Activated naive CD4-positive, alpha-beta T cell (primary cell): ENCODE measurements at places on chromosomes 11 and 22.

DNA sequence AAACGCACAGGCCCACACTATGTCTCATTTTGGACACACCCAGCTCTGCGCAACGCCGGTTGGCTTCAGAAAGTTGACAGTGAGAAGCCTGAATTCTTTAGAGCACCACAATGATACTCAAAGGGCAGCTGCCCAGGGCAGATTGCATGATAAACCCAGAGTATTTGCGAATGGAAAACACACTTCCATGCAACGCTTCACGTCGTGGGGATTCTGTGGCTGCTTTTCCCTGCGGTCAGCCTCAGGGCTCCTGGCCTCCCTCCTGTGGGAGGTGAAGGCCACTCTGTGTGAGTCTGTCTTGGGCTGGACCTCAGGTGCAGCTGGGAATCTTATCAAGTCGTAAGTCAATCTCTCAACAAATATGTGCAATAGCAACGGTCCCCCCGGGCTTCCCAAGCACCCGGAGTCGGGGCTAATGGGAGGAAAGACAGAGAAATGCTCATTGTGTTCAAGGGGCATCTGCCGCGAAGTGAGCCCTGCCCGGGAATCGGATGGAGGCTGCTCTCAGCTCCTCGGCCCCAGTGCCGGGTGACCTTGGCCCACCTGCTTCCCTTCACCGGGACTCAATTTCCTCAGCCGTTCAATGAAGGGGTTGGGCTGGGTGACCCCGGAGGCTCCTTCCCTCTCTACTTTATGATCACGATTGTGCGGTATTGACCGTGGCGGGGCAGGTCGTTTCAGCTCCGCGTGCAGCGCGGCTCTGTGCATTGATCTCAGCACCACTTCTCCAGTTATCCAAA is 623.6 kb downstream of the BRD1 start:
- DNase-seq = no peak

DNA sequence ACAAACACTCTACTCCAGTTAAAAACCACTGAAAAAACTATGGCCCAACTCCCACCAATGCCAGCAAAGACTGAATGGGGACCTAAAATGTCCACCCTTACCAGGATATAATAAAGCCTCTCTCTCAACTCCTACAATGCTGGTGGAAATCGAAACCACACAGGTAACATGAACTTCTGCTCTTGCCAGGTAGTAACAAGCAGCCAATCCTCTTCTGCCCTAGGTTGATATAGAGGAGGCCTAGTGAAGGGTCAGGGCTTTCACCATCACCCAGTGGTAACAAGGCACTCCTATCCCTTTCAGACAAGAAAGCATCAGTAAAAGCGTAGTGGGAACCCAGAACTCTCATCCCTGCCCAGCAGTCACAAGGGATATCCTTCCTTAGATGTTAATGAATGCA is 22.6 kb downstream of the DCUN1D5 start:
- DNase-seq = no peak

GRCh38 chr11:11155962-11156815 is 196.9 kb downstream of the CSNK2A3 start:
- DNase-seq = peak; percentile 42

DNA sequence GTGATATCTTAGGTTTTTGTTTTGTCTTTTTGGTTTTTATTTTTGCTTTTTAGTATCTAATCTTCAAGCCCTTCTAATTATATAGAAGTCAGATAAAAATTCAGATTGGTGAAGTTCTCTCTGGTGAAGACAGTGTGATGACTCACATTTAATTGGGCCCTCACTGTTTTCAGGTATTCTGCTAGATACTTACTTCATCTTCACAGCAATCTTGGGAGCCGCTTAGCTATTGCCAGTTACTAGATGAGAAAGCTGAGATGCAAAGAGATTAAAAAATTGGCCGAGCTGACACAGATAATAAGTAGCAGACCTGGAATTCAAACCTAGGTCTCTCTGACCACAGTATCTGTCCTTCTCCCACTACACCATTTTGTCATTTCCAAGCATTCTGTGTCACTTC is 75.0 kb downstream of the PPP2R1B start:
- DNase-seq = no peak

- DNase-seq = no peak
Observed at GRCh38 chr11:128839081-128839480, 28.0 kb downstream of the KCNJ1 start.

GRCh38 chr11:75625021-75625420 is 43.8 kb downstream of the MAP6 start:
- DNase-seq = no peak

DNA sequence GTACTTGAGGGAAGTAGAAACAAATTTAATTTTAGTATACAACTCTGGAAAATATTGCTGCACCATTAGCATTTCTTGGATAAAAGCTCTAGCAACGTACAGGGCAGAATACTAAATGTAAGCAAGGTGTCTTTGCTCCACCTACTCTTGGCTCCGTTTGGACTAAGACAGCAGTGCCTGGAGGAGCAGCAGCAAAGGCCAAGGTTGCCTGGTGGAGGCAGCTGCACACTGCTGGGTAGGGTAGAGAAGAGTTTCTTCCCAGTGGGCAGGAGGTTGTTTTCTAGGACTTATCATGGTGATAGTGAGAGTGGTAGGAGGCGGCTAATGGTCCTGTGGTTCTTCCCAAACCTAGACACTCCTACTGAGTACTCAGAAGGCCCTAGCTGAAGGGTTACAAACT is 2.2 kb upstream of the OR8D4 start:
- no peak for DNase-seq

DNA sequence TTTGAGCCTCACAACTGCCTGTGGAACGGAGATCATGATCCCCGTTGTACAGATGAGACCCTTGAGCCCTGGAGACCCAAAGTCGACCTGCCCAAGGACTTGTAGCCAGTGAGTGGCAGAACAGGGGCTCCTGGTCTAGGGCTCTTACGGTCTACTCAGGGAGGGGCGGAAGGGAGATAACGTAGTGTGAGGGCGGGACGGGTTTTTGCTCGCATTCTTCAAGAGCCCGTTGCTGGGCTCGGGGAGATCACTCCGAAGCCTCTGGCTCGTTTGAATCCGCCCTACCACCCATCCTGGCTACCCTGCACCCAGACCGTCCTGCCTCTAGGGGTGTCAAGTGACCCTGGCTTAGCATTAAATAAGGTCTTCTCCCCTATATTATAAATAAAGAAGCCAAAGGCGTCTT is 639 bp downstream of the CRY2 start:
- DNase-seq = no peak

GRCh38 chr11:17743808-17744119 is 9.2 kb downstream of the KCNC1 start:
- DNase-seq = no peak

GRCh38 chr22:29559853-29560252 is 6.3 kb upstream of the THOC5 start:
- no peak for DNase-seq

DNA sequence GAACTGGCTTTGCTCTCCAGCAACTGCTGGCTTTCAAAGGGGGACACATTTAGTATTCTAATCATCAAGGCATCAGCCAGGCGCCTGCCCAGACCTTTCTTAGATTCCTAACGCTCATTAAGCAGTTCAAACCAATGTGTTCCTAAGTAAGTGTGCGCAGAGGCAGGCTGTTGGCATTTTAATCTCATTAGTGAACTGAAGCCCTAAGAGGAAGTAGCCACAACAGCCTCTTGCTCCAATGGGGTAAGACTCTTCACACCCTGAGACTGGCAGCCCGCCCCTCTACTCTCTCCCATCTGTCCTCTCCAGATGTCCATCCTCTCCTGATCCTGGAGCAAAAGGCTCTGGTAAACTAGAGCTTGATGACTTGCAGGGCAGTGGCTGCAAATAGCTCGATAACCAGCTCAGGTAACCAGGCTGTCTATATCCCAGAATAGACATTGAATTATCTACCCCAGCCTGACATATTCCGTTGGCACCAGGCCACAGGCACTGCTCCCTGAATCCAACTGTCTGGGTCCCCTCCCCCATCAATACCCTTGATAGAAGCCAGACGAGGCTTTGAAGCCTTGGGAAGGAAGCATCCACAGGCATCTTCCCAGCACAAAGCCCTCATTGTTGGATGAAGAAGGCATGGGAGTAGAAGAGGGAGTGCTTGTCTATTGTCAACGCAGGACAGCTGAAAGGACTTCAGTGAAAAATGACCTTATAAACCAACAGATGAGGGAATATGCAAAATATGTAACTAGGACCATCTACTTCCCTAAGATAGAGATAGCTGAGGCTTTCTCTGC is 321.1 kb downstream of the TENM4 start:
- DNase-seq = no peak

DNA sequence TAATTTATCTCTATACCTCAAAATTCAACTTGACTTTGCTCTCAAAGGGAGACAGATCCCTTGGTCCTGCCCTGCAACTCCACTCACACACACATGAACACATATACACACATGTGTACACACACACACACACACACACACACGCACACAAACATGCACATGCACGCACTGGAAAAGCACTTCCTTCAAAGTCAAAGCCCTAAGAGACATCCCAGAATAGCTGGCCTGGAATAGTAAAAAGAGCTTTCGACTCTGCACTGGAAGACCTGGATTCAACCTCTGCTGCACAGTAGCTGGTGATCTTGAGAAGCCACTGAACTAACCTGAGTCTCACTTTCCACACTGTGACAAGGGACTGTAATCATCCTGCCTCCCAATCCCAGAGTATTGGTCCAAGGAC is 26.8 kb downstream of the TENM4 start:
- DNase-seq = no peak

DNA sequence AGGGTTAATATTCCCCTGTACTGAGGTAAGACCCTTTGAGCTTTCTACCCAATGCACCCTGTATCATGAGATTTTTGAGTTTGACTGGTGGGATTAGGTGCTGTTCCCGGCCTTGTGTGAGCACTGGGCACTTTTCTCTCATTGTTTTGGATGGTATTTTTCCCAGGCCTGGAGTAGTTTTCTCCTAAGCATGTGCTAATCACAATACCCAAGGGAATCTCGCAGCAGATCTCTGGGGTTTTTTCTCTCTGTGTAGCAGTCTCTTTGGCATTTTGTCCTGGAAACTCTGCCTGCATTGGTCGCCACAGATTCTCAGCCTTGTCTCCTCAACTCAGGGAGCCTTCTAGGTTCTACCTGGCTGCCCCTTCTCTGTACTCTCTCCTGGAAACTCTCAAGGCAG is 19.9 kb downstream of the IGHMBP2 start:
- no peak for DNase-seq
